ENCODE measurements at places on chromosomes 4 and X. TPM values are rescaled to one million over a fixed set of nuclear protein-coding genes. Genes with fewer than 3 reads are reported as not detected.

CEP44 gene
- 41.2 TPM for total RNA-seq

GAGE12J gene
- total RNA-seq, result not detected

GABRQ gene
- 0.05 TPM for total RNA-seq

FABP2 gene
- not detected for total RNA-seq

STPG2 gene
- not detected for total RNA-seq

P2RY4 gene
- total RNA-seq, result 0.22 TPM

MAGEA8 gene
- total RNA-seq, result not detected

CENPVL2 gene
- not detected for total RNA-seq

RP2 gene
- 4.0 TPM for total RNA-seq

FAM241A gene
- total RNA-seq, result 2.5 TPM

SFRP2 gene
- not detected for total RNA-seq

GPRASP1 gene
- 4.0 TPM for total RNA-seq

RAB40AL gene
- total RNA-seq, result not detected

RASGEF1B gene
- 6.5 TPM for total RNA-seq

TCEAL6 gene
- total RNA-seq, result not detected

DCAF12L2 gene
- total RNA-seq, result not detected

GABRB1 gene
- total RNA-seq, result not detected

XK gene
- total RNA-seq, result not detected

GYG2 gene
- total RNA-seq, result not detected

DCLK2 gene
- total RNA-seq, result not detected

AGTR2 gene
- total RNA-seq, result not detected

UTP3 gene
- 20.0 TPM for total RNA-seq

CHST7 gene
- 0.79 TPM for total RNA-seq

LETM1 gene
- 36.3 TPM for total RNA-seq

FOXR2 gene
- total RNA-seq, result not detected

JCHAIN gene
- total RNA-seq, result not detected

WNK3 gene
- total RNA-seq, result 0.25 TPM

SASH3 gene
- total RNA-seq, result 98.7 TPM

INTS6L gene
- 14.4 TPM for total RNA-seq

PNPLA4 gene
- 12.3 TPM for total RNA-seq

RTL9 gene
- total RNA-seq, result not detected

DOK7 gene
- total RNA-seq, result not detected

BTC gene
- total RNA-seq, result not detected

ADGRL3 gene
- total RNA-seq, result not detected

ZNF157 gene
- 0.69 TPM for total RNA-seq

AKAP4 gene
- not detected for total RNA-seq

CXCL5 gene
- not detected for total RNA-seq

SHISA3 gene
- 0.77 TPM for total RNA-seq

ADRA2C gene
- total RNA-seq, result not detected

CLDN2 gene
- not detected for total RNA-seq
